Activated CD4-positive, alpha-beta T cell treated with anti-CD3 and anti-CD28 coated beads, Interleukin-2, Interleukin-4, amounts not matched to agents 100 ng/mL and 50 ng/mL, durations not matched to agents 16 hours and 8 hours (primary cell): ENCODE measurements at places on chromosomes 7 and 10.
A peak's percentile ranks its signal among the peaks of the same experiment; 100 is the strongest.

GRCh38 chr7:54956865-54957264, 62.0 kb upstream of the EGFR start:
- DNase-seq: no peak

GRCh38 chr7:3955751-3956696, 655.0 kb downstream of the SDK1 start:
- peak; percentile 15 for DNase-seq

DNA sequence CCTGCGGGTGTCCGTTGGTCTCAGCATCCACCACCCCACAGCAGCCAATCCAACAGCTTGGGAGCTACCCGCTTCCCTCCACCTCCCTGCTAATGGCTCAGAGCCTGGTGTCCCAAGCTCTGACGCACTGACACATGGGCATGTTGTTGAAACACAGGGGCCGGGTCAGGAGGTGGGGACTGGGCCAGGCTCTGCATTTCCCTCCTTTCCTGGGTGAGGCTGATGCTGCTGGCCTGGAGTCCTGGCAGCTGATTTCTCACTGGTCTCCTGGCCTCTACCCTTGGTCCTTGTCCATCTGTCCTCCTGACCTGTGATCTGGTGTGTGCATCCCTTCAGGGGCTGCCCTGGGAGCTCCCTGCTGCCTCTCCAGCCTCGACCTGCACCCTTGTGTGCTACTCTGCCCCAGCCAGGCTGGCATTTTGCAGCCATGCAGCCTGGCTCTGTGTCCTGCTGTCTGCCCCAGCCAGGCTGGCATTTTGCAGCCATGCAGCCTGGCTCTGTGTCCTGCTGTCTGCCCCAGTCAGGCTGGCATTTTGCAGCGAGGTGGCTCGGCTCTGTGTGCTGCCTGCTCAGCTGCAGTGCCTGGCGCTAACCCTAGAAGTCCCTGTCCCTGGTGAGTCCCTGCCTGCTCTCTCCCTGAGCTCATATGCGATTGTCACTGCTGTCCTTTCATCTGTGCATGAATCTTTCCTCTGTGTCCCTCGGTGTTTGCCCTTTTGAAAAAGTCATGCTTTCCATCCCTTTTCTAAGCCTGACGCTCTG, 14.0 kb downstream of the AMZ1 start:
- DNase-seq: no peak

GRCh38 chr10:131086094-131086493, 225.4 kb downstream of the TCERG1L start:
- DNase-seq: no peak

- DNase-seq: no peak
Observed at GRCh38 chr10:75694790-75695189, 263.4 kb downstream of the LRMDA start.

- no peak for DNase-seq
Observed at GRCh38 chr7:37016064-37016878, 292.0 kb upstream of the AOAH start.

DNA sequence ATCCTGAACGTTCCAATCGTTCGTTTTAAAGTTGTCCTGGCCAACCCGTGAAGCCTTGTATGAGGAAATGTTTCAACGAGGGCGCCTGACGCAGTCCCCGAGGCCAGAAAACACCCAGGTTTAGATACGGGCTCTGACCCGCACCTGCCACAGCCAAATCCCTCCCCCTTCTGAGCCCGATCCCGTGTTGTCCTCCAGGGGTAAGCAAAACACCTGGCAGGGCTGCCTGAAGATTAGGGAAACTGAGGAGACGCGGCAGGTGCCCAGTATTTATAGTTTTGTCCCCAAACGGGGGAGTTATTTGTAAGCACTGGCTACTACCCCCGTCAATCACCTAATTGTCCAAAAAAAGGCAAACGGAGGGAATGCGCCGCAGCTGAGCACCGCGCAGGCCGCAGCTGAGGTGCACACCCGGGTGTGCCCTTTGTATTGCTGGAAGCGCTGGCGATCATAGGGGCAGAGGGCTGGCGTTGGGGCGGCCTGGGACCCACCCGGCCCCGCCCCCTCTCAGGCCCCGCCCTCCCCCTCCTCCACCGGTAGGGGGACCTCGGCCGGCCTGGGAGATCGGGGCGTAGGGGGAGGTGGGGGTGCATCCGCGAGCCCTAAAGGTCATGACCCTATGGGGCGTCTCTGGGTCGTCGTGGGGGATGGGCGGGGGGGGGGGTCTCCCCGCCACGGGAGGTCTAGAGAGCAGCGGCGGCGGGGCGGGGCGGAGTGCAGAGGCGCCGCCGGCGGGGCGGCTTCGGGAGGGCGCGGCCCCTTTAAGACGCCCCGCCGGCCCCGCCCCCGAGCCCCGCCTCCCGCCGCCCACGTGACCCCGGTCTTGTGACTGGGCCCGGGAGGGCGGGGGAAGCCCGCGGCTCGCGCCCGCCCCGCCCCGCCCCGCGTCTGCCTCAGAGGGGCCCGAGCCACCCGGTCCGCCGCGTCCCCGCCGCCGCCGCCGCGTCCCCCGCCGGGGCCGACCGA, at the start of gene BRI3:
BRI3 (plus strand) TSS at position 896 of the 966 bp plus-strand sequence. CDS start 110 bp downstream, outside the sequence.
- DNase-seq: peak; percentile 87

DNA sequence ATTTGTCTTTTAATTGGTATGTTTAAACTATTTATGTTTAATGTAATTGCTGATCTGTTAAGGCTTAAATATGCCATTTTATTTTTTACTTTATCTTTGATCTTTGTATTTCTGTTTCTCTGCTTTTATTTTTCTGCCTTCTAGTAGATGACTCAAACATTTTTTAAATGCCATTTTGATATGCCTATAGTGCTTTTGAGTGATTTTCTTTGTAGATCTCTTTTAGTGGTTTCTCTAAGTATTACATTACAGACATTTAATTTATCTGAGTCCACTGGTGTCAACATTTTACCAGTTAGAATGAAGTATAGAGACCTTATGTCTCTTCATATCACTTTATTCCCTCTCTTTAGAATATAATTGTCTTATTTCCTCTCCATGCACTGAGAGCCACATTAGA, 32.7 kb downstream of the IL6 start:
- no peak for DNase-seq

GRCh38 chr7:16189026-16189715, 232.2 kb downstream of the CRPPA start:
- no peak for DNase-seq

GRCh38 chr10:84084342-84084741, 55.0 kb upstream of the GHITM start:
- DNase-seq: no peak

DNA sequence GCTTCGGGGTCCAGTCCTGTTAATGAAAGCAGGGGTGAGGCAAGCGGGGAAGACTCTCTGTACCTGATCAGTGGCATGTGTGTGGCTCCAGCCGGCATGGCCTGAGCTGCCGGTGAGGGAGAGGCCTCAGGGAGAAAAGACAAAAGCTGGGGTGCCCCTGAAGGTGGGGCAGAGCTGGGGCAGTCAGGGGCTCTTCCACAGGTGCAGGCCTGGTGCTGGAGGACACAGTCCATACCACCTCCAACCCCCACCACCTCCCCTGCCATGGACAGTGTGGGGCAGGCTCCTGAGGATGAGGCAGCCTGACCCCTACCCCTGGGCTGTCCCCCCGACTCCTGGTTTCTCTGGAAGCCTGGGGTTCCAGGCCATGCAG, 129.5 kb downstream of the LHPP start:
- no peak for DNase-seq
